ENCODE measurements at places on chromosomes 1 and 21. TPM values are rescaled to one million over a fixed set of nuclear protein-coding genes. Genes with fewer than 3 reads are reported as not detected.

- no peak for DNase-seq
Measured at GRCh38 chr1:177432897-177433296, 262.1 kb downstream of the BRINP2 start.

- no peak for DNase-seq
Measured at GRCh38 chr21:45555251-45555556, 13.0 kb upstream of the SLC19A1 start.

- DNase-seq: no peak
Measured at GRCh38 chr1:201216395-201217085, 25.9 kb downstream of the IGFN1 start.

- no peak for DNase-seq
Measured at GRCh38 chr1:99643021-99643779, 2.7 kb upstream of the PALMD start.

GRCh38 chr1:101905283-101905835 is 91.4 kb downstream of the OLFM3 start:
- no peak for DNase-seq

DNA sequence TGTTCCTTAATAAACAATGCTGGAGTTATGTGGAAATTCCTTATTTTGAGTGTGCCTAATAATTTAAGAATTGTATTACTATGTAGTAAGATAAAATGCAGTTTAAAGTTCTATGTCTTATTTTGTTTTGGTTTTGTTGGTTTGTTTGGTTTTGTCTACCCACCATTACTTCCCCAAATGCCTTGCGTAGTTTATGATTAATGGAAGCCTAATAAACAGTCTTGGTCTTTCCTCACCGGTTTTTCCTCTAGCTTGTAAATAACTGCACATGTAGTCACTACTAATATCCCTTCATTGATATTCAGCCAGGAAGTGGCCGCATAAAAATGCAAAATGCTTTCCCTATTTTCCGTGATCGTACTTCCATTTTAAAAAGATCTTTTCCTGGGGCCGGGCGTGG is 2.9 kb downstream of the SDCCAG8 start:
- DNase-seq: no peak

FCRL5 gene
- total RNA-seq: 0.52 TPM

PDE4B gene
- 1.6 TPM for total RNA-seq

DNA sequence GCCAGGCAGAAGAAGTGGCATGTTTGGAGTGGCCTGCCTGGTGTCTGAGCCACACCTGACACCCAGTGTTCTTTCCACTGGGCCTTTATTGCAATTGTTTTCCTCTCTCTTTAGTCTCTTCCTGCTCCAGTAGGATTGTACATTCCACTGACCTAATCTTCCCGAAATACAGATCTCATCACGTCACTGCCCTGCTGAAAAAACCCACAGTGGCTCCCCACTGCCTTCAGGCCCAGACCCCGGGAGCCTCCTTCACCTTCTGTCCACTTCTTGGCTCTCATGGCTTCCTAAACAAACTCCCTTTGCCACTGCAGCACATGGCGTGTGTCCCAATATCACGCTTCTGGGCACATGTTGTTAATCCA is 25.3 kb upstream of the ATP5PO start:
- DNase-seq: no peak
